Keratinocyte (primary cell): ENCODE measurements at places on chromosomes 2 and 18. TPM values are rescaled to one million over a fixed set of nuclear protein-coding genes. Genes with fewer than 3 reads are reported as not detected.

DNA sequence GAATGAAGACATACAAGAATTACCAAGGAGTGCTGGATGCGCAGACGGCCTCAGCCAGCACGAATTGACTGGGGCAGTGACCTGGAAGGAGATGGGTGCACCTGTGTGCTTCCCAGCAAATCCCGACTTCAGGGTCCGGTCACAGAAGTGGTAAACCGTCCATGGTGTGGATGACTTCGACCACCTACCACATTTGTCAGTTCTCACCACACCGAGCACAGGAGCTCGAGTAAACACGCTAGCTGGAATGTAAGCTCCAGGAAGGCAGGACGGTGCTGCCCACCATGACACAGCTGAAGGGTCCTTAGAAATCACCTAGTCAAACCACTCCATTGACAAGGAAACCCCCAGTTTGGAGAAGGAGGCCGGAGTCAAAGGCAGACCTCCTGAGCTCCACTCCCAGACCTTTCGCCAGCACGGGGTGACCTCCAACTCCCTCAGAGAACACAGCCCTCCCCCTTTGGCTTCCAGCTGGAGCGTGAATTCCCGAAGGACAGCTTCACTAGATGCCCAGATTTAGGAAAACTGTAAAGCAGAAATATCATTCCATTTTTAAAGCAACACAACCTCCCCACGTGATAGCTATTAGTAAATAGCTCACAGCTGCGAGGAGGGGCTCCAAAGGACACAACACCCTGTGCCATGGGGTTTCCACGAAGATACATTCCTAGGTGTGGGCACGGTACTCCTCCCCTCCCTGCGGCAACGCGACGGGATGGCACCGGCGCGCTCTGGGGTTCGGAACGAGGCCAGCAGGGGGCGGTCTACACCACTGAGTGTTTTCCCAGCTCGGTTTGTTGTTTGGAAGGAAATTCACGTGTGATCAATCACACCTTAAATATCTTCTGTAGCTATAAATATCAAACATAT is 34.1 kb upstream of the GNAL start:
- DNase-seq: no peak

OTOF gene
- polyA plus RNA-seq: not detected in 3 replicates

- no peak for DNase-seq
Measured at GRCh38 chr18:2256577-2256976, 314.7 kb downstream of the METTL4 start.

- no peak for DNase-seq
Measured at GRCh38 chr2:196783431-196784094, 15.9 kb downstream of the GTF3C3 start.

GRCh38 chr2:215238485-215239098 is 73.3 kb upstream of the ATIC start:
- DNase-seq: no peak

TMEM169 gene
- polyA plus RNA-seq: 0.07 to 0.08 TPM in 2 of 3 replicates, not detected in the other

DNA sequence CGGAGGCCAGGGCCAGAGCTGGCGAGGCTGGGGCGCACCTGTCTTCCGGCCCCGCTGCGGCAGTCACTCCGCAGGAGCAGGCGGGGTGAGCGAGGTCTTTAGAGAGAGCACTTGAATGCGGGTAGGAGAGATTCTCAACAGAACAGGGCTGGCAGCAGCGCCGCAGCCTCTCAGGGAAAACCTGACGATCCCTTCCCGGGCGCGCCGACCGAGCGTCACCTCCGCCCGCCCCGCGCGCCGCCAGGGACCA is 526 bp downstream of the PRKRA start:
- DNase-seq: no peak
